ENCODE measurements at places on chromosomes 13 and 19. TPM values are rescaled to one million over a fixed set of nuclear protein-coding genes. Genes with fewer than 3 reads are reported as not detected.

WDR88 gene
- not detected for total RNA-seq

RDH8 gene
- not detected for total RNA-seq

MYO9B gene
- 43.0 TPM for total RNA-seq

PEAK3 gene
- total RNA-seq, result not detected

ATP4B gene
- total RNA-seq, result 554 TPM

PLK5 gene
- total RNA-seq, result not detected

PNMA8B gene
- not detected for total RNA-seq

OSCAR gene
- not detected for total RNA-seq

PEG3 gene
- total RNA-seq, result 5.4 TPM

- peaks cover 7% of the 10 kb centered on the region for H3K4me1 ChIP-seq
- no peaks in the 10 kb centered on the region for H3K27me3 ChIP-seq
Measured at GRCh38 chr13:49629196-49629938, 1.1 kb downstream of the ARL11 start.

- no peak for DNase-seq
- H3K36me3 ChIP-seq, result no peaks in the 10 kb centered on the region
- peaks cover 38% of the 10 kb centered on the region for H3K4me1 ChIP-seq
- H3K4me3 ChIP-seq, result peak within 1 kb of the TSS; percentile 51
Measured at GRCh38 chr13:99971576-99972189, at the start of gene ZIC5. ZIC5 (minus strand) TSS chr13:99971767; CDS start chr13:99971603, 164 bp downstream.

- no peak for DNase-seq
- H3K4me1 ChIP-seq, result peaks cover 36% of the 10 kb centered on the region
- H3K4me3 ChIP-seq, result peak overlapping the region; percentile 55
- H3K36me3 ChIP-seq, result peaks cover 12% of the 10 kb centered on the region
- H3K27ac ChIP-seq, result no peak overlapping the region
Measured at GRCh38 chr19:55483706-55484592, 1.0 kb upstream of the NAT14 start.

DNA sequence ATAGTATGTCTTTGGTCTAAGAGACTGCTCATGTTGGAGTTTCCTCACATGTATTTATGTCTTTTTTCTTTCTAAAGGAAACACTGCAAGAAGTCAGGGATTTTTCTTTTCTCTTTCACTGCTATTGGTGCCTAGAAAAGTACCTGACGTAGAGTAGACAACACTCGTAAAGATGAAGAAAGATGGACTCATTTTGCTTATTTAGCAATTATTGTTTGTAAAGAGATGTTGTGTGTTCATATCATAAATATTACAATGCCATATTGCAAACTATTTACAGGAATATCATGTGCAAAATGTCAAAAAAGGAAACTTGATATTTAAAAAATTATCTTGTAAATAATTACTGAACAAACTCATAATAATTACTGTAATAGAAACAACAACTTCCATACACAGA, 2711.5 kb upstream of the PCDH20 start:
- no peaks in the 10 kb centered on the region for H3K4me1 ChIP-seq
- no peak for DNase-seq
- no peak overlapping the region for H3K27ac ChIP-seq
- H3K4me3 ChIP-seq, result no peak overlapping the region
- no peaks in the 10 kb centered on the region for H3K27me3 ChIP-seq

GRCh38 chr13:111278258-111278657, 42.2 kb upstream of the TEX29 start:
- no peaks in the 10 kb centered on the region for H3K27me3 ChIP-seq
- no peak overlapping the region for H3K27ac ChIP-seq
- no peak for DNase-seq
- H3K4me1 ChIP-seq, result peaks cover 9% of the 10 kb centered on the region

- no peak for DNase-seq
- H3K27me3 ChIP-seq, result no peaks in the 10 kb centered on the region
- no peak overlapping the region for H3K27ac ChIP-seq
- H3K4me1 ChIP-seq, result no peaks in the 10 kb centered on the region
Measured at GRCh38 chr13:106681997-106682396, 114.1 kb upstream of the ARGLU1 start.

- DNase-seq, result peak; percentile 79
- H3K36me3 ChIP-seq, result no peaks in the 10 kb centered on the region
- no peaks in the 10 kb centered on the region for H3K27me3 ChIP-seq
- no peak overlapping the region for H3K4me3 ChIP-seq
Measured at GRCh38 chr13:41652735-41653361, 195.5 kb downstream of the RGCC start.

- H3K27ac ChIP-seq, result peak overlapping the region; percentile 92
- H3K36me3 ChIP-seq, result peaks cover 8% of the 10 kb centered on the region
- peak; percentile 71 for DNase-seq
- peak overlapping the region; percentile 79 for H3K4me3 ChIP-seq
- H3K27me3 ChIP-seq, result no peaks in the 10 kb centered on the region
Measured at GRCh38 chr19:12995596-12996405, 526 bp downstream of the NFIX start.

DNA sequence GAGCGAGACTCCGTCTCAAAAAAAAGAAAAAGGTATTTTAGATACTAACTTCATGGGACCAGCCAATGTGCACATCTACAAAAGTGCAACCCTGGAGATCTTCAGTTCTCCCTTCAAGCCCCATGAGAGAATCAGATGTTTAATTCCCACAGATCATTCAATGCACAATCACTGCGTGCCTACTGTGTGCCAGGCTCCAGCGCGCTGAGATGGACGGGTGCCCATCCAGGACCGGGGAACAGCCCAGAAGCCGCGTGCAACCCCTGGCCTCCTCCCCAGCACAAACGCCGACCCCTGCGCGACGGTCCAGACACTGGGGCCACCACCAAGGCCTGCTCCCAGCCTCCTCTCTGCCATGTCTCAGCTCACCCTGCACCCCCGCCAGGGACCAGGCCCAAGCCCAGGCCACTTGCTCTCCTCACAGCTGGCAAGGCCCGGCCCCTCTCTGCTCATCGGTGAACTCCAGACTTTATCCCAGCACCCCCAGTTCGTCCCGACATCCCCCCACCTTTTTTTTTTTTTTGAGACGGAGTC, 5.3 kb downstream of the BTBD2 start:
- H3K4me3 ChIP-seq, result no peak overlapping the region
- no peak overlapping the region for H3K27ac ChIP-seq
- no peaks in the 10 kb centered on the region for H3K27me3 ChIP-seq

DNA sequence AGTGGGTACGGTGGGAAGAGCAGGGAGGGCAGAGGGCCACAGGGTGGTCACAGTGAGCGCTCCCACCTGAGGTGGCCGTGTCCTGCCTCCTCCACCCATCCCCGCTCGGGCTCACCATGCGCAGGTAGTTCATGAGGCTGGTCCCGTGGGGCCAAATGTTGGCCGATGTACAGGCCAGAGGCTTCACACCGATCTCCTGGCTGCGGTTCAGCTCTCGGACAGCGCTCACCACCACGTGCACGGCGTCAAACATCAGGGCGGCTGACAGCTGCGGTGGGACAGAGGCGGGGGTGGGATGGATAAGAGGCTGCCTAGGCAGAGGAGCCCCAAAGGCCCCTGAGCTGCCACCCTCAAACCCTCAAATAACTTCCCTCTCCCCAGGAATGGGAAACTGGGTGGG, 15.8 kb downstream of the GRIK5 start:
- no peaks in the 10 kb centered on the region for H3K4me1 ChIP-seq
- H3K4me3 ChIP-seq, result no peak overlapping the region

- DNase-seq, result peak; percentile 14
- H3K4me1 ChIP-seq, result peaks cover 12% of the 10 kb centered on the region
- H3K4me3 ChIP-seq, result no peak overlapping the region
- H3K27me3 ChIP-seq, result peaks cover 3% of the 10 kb centered on the region
Measured at GRCh38 chr19:30673336-30673735, 301.2 kb downstream of the ZNF536 start.

GRCh38 chr13:113917594-113918371, 53.9 kb upstream of the GAS6 start:
- H3K4me3 ChIP-seq, result no peak overlapping the region
- H3K27ac ChIP-seq, result no peak overlapping the region
- H3K36me3 ChIP-seq, result no peaks in the 10 kb centered on the region

- H3K27ac ChIP-seq, result no peak overlapping the region
- no peaks in the 10 kb centered on the region for H3K27me3 ChIP-seq
- H3K4me1 ChIP-seq, result no peaks in the 10 kb centered on the region
- no peaks in the 10 kb centered on the region for H3K36me3 ChIP-seq
- no peak overlapping the region for H3K4me3 ChIP-seq
Measured at GRCh38 chr13:35484384-35484783, 7.9 kb upstream of the MAB21L1 start.

DNA sequence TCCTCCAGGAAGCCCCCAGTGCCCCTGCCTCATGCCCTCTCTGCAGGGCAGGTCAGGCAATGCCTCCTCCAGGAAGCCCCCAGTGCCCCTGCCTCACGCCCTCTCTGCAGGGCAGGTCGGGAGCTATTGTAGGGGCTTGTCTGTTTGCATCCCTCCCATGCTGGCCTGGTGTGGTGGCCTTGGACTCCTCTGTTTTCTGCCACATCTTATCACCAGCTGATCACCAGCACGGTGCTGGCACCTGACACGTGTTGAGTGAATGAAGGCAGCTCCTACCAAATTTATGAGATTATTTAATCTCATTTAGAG, 51.5 kb upstream of the C13orf46 start:
- DNase-seq, result no peak
- H3K36me3 ChIP-seq, result peaks cover 27% of the 10 kb centered on the region
- no peaks in the 10 kb centered on the region for H3K27me3 ChIP-seq
- no peak overlapping the region for H3K4me3 ChIP-seq
- peak overlapping the region; percentile 77 for H3K27ac ChIP-seq
- H3K4me1 ChIP-seq, result peaks cover 35% of the 10 kb centered on the region

DNA sequence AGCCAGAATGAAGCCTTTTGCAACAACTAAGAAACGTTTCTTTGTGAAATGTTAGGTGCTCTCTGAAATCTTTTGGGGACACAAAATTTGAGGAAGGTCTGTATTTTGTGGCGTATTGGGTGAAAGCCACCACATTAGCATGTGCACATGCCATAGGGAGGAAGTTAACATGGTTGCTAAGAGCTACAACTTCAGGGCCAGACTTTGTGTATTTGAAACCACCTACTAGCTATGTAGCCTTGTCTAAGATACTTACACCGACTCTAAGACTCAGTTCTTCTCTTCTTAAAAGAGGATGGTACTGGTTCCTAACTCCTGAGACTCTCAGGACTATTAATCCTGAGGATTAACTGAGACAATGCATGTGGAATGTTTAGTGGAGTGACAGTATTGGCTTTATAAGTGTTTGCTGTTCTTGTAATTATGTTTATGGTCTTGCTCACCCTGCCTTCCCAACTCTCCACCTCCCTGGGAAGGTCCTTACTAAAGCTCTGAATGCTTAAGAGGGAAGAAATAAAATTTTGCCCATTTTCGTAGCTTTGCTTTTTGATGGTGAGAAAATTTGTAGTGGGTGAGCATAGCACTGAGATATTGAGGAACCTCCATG, 15.5 kb downstream of the SERP2 start:
- no peak for DNase-seq
- no peak overlapping the region for H3K27ac ChIP-seq
- no peak overlapping the region for H3K4me3 ChIP-seq
- no peaks in the 10 kb centered on the region for H3K36me3 ChIP-seq
- no peaks in the 10 kb centered on the region for H3K27me3 ChIP-seq

DNA sequence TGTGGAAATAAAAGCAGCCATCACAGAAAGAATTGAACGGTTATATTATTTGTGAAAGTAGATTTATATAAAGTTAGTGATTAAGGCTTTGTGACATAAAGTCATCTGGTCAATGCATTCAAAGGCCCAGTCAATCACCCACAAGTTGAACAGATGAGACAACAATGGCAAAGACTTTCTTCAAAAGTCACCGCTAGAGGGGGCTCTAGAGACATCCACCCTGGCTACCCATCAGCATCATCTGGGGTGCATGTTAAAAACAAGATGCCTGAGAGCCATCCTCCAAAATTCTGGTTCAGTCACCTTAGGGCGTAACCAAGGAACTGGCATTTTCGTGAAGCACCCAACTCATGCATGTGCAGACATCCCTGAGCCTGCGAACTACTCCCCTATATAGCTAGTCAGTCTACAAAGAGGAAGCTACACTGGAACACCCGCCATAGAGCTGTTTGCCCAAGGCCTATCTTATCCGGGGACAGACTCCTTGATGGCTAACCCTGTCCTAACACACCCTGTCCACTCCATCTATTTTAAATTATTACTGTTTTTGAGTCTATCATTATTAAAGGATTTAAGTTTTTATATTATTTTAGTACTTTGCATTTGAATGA, 970.5 kb downstream of the UQCRFS1 start:
- no peaks in the 10 kb centered on the region for H3K27me3 ChIP-seq
- H3K4me3 ChIP-seq, result no peak overlapping the region
- no peaks in the 10 kb centered on the region for H3K4me1 ChIP-seq

DNA sequence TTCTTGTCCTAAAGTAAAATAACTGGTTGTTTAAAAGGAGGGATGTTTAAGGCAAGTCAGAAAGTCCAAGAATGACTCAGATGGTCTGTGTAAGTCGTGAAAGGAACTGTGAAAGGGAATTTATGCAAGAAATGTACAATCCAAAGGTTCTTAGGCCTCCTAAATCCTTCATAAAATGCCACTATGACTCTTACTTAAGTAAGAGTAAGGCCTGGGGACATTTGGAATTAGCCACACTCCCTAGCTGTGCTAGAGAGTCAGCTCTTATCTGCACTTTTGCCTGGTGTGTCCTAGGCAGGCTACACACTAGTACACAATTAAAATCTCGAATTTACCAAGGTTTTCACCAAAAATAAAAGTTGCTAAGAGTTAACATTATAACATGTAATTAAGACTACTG, 686.9 kb downstream of the UQCRFS1 start:
- H3K4me1 ChIP-seq, result no peaks in the 10 kb centered on the region
- H3K4me3 ChIP-seq, result no peak overlapping the region
- H3K27ac ChIP-seq, result no peak overlapping the region
- DNase-seq, result no peak
- H3K27me3 ChIP-seq, result no peaks in the 10 kb centered on the region
- H3K36me3 ChIP-seq, result no peaks in the 10 kb centered on the region

- no peak overlapping the region for H3K4me3 ChIP-seq
- H3K36me3 ChIP-seq, result no peaks in the 10 kb centered on the region
- no peak for DNase-seq
- no peaks in the 10 kb centered on the region for H3K27me3 ChIP-seq
- H3K4me1 ChIP-seq, result no peaks in the 10 kb centered on the region
- no peak overlapping the region for H3K27ac ChIP-seq
Measured at GRCh38 chr13:46377554-46377953, 9.5 kb downstream of the RUBCNL start.

- H3K4me3 ChIP-seq, result no peak overlapping the region
- DNase-seq, result peak; percentile 85
- peak overlapping the region; percentile 48 for H3K27ac ChIP-seq
- H3K36me3 ChIP-seq, result no peaks in the 10 kb centered on the region
Measured at GRCh38 chr19:39154629-39155100, 29.1 kb downstream of the PAK4 start.

DNA sequence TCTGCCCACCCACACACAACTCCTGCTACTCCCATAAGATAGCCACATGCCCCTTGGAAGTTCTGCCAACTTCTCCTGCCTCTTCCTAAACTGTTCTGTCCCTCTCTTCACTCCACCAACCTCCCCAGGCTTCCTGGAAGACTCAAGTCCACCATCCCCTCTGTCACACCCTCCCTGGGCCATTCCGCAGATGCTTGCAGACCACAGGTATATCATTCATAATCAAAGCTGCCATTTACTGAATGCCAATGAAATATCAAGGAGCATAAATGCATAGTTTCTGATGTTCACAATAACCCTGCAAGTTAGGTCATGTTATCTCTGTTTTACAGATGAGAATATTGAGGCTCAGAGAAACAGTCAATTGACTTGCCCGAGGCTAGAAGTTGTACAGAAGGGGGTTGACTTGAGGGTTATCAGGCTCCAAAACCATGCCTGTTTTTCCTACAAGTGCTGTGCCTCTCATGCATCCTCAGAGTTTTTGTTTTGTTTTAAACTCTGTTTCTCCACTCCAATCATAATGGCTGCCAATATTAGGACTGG, 135.6 kb downstream of the SLC7A1 start:
- H3K4me3 ChIP-seq, result no peak overlapping the region
- no peak overlapping the region for H3K27ac ChIP-seq
- no peak for DNase-seq
- H3K27me3 ChIP-seq, result no peaks in the 10 kb centered on the region
- H3K36me3 ChIP-seq, result no peaks in the 10 kb centered on the region

- no peak for DNase-seq
- H3K36me3 ChIP-seq, result no peaks in the 10 kb centered on the region
Measured at GRCh38 chr19:58170860-58171259, 12.0 kb upstream of the ZNF274 start.

All from stomach (tissue), 19 donors.